ENCODE measurements at places on chromosomes 1 and 21.

DNA sequence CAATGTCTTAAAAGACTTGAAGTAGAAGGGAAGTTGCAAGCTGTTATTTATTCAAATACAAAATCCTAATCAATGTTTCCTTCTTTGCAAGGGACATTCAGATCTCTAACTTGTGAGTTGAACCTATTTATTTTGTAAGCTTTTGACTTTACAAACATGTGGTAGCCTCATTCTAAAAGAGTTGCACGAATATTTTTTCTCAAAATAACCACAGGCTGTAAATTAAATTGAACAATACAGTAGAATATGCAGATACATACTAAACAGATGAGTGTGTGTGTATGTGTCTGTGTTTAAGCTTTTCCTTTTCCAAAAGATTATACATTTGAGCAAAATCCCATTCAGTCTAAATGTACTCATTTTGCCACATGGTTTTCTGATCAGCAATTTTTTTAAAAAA is 4.8 kb upstream of the DYNLT5 start:
- no peak for DNase-seq

DNA sequence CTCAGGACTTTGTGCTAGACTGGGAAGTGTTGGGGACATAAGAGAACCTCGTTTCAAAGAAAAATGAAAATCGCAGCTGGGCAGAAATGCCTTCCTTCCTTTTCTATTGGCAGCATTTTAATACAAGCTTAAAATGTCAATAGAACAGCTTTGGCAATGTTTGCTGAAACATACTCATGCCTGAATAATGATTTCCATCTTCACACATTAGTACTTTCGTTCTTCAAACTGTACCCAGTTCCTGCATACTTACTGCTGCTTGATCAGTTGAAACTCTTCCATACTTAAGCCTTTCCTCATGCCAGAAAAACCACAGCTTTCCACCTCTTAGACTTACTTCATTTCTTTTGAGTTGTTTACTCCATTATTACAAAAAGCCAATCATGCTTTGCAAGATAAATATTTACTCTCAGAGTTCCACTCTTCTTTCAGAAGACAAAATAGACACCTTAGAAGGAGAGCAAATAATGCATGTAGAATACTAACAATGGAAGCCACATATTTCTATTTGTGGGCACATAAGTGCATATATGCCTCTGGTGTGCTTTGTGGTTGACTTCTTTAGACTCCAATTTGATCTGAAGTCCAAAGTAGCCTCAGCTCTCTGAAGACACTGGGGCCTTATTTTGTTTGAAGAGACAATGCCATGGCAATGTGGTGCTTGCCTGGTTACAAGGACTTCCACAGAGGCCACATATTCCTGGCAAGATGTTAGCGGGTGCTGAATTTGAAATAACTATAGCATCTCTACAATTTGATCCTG is 22.7 kb upstream of the CD55 start:
- DNase-seq, result no peak

DNA sequence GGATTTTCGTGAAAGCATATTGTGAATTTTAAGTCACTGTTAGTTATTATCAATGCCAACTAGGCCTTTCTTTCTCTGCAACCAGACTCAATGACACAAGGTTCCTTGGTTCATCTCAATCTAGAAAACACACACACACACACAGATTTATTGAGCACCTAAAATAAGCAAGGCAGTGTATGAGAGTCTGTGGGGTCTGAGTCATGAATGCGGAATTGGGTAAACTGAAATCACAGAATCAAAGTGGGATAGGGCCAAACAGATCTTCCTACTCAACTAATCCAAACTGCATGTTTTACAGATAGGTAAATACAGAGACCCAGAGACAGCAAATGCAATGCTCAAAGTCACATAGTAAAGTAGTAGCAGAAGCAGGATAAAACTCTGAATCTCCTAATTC is 48.5 kb upstream of the NRDC start:
- no peak for DNase-seq

- no peak for DNase-seq
Observed at GRCh38 chr1:200891774-200892157, 2.9 kb upstream of the INAVA start.

DNA sequence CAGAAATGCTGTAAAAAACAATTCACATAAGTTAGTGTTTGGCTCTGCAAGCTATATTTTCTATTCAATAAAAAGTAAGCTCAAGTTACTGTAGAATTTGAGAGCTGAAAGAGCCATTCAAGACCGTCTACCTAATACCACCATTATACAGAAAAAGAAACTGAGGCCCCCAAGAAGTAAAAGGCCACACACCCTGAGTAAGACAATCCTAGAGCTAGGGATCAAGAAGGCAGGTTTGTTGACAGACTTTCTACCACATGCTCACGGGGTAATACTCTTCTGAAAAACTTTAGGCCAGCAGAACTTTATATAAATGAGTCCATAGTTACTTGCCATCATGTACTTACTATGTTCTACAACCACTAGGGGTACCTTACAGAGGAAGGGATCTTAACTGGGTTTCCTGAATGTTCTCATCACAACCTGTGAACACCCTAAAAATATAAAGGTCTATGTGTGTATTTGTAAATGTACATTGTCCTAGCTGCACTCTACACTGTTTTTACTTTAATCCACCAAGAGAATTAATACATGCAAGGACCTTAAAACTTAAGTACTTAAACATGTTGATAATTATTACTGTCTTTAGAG is 2.7 kb downstream of the PSMG1 start:
- no peak for DNase-seq

GRCh38 chr1:222373216-222373615 is 174.7 kb downstream of the HHIPL2 start:
- DNase-seq, result no peak

- peak; percentile 77 for DNase-seq
Observed at GRCh38 chr21:34886240-34887104, 162.6 kb downstream of the RUNX1 start.

DNA sequence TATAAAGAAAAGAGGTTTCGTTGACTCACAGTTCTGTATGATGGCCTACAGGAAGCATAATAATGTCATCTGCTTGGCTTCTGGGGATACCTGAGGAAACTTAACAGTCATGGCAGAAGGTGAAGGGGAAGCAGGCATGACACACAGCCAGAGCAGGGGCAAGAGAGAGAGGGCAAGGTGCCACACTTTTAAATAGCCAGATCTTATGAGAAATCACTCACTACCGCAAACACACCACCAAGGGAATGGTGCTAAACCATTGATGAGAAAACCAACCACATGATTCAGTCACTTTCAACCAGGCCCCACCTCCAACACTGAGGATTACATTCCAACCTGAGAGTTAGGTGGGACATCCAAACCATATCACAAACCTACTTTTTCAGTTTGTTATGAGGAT is 245.9 kb upstream of the SGIP1 start:
- no peak for DNase-seq

DNA sequence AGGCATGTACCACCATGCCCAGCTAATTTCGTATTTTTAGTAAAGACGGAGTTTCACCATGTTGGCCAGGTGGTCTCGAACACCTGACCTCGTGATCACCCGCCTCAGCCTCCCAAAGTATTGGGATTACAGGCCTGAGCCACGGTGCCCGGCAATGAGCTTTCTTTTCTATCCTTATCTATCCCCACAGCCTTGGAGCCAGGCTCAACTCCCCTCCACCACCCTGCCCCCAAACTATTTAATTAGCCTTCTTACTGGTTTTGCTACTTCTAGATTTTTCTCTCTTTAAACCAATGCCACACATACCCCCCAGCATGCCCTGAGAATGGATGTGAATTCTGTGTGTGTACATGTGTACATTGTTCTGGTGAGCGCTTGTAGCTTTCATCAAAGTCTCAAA is 5.7 kb upstream of the VANGL2 start:
- no peak for DNase-seq

DNA sequence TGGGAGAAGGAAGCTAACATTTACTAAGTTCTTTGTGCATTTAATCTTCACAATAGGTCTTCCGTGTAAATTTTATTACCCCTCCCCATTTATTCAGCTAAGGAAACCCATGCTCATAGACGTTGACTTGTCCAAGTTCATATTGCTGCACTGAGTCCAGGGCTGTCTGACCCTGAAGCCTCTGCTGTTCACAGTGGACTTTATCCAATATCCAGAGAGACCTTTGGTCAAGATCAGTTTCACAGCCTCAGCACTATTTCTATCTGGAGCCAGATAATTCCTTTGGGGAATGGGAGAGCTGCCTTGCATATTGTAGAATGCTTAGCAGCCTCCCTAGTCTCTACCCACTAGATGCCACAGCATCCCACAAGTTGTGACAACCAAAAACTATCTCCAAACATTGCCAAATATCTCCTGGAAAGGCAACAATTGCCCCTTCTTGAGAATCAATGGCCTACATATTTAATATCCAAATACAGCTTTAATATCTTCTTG is 26.4 kb downstream of the ILDR2 start:
- no peak for DNase-seq

DNA sequence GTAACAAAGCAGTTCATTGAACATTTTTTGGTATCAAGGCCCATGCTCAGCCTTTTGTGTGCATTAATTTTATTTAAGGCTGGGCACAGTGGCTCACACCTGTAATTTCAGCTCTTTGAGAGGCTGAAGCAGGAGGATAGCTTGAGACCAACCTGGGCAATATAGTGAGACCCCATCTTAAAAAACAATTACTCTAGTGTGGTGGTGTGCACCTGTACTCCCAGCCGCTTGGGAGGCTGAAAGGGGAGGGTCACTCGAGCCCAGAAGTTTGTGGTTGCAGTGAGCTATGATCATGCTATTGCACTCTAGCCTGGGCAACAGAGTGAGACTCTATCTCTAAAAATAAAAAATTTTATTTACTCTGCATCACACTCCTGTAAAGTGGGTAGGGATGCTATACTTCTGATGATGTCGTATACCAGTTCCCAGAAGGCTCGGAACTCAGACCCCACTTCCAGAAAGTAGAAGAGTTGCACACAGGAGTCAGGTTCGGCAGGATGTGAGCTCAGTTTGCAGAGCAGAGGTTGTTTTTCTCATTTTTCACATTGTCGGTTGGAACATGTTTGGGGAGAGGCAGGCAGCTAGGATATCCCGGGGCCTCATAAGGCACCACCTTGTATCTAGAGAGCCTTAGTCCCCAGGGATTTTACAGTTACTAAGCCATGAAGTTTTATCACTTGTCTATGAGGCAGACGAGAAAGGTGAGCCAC is 144.6 kb downstream of the GALNT2 start:
- no peak for DNase-seq

DNA sequence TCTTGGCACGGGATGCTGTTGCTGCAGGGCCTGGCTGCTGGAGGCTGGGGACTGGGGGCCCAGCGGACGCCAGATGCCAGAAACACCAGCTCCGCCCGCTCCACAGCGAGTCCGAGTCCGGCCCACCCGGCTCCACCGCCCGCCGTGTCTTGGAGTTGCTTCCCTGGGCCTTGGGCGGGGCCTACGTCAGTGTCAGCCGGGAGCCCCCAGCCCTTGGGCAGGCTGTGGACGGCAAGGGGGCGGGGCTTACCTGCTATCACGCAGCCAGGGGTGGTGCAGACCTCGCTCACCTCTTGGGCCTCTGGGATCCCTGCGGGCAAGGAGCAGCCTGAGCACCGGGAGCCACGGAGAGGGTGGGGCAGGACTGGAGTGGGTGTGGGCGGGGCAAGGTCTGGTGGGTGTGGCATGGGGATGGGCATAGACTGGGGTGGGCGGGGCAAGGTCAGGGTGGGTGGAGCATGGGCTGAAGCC is 21.8 kb downstream of the MMEL1 start:
- peak; percentile 75 for DNase-seq

DNA sequence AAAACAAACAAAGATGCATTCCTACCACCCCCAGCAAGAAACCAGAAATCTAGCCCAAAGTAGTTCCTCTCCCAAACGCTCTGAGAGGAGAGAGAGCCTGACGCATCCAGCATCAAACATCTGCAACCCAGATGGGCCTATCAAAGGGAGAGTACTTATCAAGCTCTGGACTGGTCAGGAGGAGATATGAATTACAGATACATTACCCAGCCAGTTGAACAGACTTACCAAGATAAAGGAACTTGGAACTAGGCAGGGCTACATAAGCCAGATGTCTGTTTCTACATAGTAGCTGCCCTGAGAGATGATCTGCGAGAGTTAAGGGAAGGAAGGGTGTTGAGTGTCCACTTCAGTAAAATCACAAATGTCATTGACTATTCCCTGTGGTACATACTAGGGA is 138.4 kb downstream of the PAPPA2 start:
- no peak for DNase-seq

- peak; percentile 81 for DNase-seq
Observed at GRCh38 chr1:156927215-156928042, 7.0 kb downstream of the LRRC71 start.

- no peak for DNase-seq
Observed at GRCh38 chr1:167656657-167657056, 26.6 kb downstream of the RCSD1 start.

- DNase-seq, result no peak
Observed at GRCh38 chr1:114159941-114160340, 6.3 kb upstream of the SYT6 start.

All from Right ventricle myocardium inferior (tissue), 1 donor.